AG20443 (cell line): ENCODE measurements at places on chromosomes 12 and 14.

- DNase-seq: no peak
Measured at GRCh38 chr12:69030321-69030720, 97.3 kb upstream of the CPM start.

- no peak for DNase-seq
Measured at GRCh38 chr14:90999299-90999698, 61.1 kb downstream of the RPS6KA5 start.

DNA sequence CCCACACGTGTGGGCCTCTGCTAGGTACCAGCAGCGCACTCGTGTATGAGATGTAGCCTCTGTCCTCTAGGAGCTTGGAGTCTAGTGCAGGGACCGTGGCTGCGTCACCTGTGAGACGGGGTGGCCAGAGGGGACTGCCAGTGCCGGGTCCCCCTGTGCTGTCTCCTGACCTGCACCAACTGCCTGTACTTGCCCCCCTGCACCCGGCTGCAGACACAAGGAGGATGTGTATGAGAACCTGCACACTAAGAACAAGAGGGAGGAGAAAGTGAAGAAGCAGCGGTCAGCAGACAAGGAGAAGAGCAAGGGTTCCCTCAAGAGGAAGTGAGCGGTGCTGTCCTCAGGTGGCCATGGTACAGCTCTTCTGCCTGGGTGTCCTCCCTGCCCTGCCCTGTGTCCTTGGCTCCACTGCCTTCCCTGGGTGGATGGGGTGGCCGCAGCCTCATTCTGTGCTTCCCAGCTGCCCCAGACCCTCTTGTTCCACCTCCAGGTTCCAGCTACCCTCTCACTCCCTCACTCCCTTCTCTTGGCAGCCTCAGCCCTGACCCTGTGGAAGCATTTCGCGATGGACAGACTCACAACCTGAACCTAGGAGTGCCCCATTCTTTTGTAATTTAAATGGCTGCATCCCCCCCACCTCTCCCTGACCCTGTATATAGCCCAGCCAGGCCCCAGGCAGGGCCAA, 9.6 kb downstream of the PTPN6 start:
- DNase-seq: no peak

DNA sequence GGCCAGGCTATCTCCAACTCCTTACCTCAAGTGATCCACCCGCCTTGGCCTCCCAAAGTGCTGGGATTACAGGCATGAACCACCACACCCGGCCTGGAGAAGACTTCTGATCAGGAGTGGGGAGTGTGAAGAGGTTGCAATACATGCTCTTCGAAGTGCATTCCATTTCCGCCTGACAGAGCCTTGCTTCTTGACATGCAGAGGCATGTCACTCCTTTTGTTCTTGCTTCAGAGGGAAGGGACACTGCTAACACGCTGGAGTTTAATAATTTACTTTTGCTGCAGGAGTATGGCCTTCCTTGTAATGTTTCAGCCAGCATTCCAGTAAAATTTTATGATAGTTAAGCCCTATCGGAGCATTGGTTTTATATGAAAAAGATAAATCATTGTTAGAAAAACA, 74.9 kb downstream of the SLC25A47 start:
- no peak for DNase-seq

DNA sequence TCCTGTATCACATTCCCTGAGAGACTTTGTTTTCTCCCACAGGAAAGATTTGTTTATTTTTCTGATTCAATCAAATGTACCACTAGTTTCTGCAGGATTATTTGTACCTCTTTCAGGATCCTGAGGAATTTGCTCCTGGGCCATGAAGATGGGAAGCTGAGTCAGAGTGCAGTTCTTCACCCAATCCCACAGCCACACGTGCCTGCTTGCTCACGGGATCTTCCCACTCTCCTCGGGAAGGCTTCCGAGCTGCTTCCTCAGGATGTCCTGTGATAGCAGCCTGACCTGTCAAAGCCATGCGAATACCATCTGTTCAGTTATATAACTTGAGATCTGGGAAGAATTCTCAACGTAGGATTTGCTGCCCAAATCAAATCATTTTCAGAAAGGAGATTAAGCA, 41.8 kb upstream of the HIF1A start:
- DNase-seq: peak; percentile 74

- DNase-seq: no peak
Measured at GRCh38 chr12:62899568-62900390, 35.2 kb downstream of the PPM1H start.

GRCh38 chr12:121048442-121048841, 9.4 kb upstream of the OASL start:
- DNase-seq: no peak

DNA sequence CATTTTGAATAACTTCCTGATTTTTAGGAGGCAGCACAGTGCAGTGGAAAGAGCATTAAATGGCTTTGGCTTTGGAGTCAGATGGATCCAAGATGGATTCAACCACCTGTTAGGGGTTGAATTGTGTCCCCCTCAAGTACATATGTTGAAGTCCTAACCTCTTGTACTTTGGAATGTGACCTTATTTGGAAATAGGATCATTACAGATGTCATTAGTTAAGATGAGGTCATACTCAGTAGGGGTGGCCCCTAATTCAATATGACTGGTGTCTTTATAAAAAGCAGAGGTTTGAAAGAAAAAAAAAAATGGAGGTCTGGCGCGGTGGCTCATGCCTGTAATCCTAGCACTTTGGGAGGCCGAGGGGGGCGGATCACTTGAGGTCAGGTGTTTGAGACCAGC, 18.8 kb downstream of the ATP5MC2 start:
- no peak for DNase-seq

- DNase-seq: no peak
Measured at GRCh38 chr14:38839694-38840365, 263.2 kb downstream of the SEC23A start.

GRCh38 chr12:89950421-89950820, 241.8 kb upstream of the ATP2B1 start:
- DNase-seq: no peak

DNA sequence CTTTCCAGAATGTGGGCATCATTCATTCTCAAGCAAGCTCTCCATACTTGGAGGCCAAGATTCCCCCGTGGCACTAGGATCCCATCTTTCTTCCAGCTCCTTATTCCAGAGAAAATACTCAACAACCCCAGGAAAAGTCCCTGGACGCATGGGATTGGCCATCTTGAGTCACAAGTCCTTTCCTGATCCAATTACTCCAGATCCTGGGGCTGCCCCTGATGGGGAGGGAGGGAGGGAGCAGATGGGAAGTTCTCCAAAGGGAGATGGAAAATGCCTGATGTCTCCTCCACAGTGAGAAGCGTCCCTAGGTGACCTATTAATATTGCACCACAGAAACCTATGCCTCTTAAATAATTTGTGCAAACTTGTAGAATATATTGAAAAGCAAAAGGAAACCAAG, 12.4 kb upstream of the KCNK13 start:
- DNase-seq: no peak

DNA sequence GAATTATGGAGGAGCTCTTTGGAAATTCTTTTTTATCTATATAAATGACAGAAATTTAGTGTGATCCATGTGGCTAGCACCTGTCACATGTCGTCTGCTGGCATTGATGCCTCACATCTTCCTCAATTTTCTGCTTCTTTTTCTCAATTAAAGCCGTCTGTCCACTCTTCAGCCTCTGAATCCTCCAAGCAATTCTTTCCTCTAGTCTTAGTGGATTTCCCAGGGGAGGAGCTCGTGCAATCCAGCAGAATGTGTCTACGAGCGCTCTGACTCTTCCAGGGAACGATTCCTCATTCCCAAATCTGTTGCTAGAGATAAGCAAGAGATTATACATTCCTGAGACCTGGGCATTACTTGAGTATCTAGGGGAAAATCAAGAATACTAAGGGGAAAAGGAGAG, 176.6 kb downstream of the EMP1 start:
- no peak for DNase-seq

GRCh38 chr14:31802838-31803237, 241.6 kb downstream of the NUBPL start:
- DNase-seq: no peak

DNA sequence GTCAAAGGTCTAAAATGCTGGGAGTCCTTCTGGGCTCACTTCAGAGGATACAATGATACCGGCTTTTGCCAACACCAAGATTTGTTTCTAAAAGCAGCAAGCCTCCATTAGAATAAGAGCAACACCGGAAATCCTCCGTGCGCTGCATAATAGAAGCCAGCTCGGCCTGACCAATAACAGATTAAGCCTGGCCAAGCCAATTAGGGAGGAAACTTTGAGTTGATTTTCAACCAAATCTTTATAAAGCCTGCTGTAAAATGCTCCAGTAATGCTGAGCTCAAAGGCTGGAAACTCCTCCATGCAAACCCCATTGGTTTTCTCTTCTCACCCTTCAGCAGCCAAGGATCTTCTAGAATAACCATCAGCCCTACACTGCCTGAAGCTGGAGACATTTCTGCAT, 150.1 kb downstream of the NTF3 start:
- DNase-seq: no peak

DNA sequence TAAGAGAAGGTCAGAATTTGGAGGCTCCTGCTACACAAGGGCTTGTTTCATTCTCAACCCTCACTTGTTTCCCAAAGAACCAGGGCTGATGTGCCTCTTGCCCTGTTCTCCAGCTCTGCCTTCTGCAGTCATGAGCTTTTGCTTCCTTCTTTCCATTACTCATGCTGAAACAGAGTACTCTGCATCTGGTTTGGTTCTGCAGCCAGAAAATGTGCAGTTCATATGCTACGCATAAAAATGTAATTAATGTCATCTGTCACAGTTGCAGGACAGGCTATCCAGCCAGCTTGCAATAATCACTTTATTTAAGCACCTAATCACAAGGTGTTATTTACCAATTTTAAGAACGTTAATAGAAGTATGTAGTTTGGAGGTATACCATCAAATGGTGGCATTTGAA, 150.2 kb downstream of the SRGAP1 start:
- peak; percentile 58 for DNase-seq

DNA sequence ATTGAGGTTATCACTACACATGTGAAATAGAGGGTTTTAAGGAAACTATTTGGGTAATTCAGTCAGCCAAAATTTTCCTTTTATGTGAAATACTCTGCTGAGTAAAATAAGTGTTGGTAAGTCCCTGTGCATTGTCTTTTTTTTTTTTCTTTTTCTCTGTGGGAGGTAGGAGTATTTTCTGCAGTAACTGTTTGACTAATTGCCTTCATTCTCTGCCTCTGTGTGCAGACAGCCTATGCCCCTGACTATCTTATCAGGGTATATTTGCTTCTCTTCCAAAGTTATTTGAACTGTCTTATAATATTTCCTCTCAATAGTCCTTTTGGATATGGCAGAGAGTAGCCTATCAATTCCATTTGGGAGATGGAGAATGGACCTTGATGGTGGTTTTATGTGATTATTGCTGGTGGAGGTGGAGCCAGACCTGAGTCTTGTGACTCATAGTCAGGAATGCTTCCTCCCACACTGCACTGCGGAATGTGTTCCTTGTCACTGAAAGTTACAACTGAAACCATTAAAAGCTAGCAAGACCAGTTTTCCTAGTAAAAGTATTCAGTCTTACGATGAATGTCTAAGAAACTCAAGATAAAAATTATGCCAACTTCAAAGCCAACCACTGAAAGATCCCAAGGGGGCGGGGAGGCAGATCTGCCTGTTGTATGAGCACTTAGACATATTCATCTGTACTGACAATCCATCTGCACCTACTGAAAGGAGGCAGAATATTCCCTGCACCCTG, 40.9 kb upstream of the STXBP6 start:
- peak; percentile 56 for DNase-seq

DNA sequence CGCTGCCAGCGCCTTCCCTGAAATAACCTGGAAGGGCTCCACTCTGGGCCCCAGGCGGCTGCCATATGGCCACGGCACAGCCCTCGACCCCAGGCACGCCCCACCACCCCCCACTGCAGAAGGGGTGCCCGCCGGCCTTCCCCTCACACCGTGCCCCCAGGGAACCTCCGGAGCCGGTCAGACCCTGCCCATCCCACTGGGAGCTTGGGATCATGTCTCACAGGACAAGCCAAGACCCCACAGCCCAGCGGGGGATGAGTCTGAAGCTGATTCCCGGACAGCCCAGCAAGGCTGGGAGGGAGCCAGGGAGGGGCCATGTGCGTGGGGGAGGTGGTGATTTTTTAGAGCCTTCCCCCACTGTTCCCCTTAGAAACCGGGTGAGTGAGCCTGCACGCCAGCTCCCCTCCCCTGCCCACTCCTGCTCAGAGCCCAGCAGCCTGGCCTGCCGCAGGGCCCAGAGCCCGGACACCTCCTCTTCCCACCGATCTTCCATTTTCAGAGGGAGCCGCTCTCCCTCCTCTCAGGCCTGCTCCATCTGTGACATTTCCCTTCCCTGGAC, 1.4 kb downstream of the RIMBP2 start:
- no peak for DNase-seq

DNA sequence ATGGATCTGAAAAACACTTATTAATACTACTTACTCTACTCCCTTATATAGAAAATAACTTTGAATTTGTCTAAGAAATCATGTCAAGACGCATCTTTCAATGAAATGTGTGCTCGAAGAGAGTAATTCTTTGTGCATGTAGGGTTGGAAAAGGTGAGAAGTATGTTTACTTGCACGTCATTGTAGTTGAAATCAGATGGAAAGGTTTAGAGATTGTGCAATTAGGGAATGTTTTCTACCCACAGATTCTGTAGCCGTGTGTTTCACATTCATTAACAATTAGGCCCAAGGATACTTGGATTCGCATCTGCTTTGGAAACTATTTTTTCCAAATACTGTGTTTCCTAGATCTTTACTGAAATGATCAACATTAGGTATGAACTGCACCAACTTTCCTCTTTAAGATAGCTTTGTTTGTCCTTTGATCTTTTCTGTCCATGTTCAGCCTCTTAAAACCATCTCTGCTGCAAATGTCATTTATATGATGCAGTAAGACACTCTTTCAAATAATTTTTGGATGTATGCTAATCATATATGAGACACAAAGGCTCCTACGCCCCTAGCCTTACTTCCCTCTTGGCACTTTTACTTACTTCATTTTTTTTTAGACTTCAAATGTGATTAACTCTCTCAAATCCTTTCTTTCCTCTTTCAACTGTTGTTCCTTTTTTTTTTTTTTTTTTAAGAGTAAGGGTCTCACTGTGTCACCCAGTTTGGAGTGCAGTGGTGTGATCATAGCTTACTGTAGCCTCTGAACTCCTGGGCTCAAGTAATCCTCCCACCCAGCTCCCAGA, 58.0 kb upstream of the PSMA6 start:
- DNase-seq: peak; percentile 30

DNA sequence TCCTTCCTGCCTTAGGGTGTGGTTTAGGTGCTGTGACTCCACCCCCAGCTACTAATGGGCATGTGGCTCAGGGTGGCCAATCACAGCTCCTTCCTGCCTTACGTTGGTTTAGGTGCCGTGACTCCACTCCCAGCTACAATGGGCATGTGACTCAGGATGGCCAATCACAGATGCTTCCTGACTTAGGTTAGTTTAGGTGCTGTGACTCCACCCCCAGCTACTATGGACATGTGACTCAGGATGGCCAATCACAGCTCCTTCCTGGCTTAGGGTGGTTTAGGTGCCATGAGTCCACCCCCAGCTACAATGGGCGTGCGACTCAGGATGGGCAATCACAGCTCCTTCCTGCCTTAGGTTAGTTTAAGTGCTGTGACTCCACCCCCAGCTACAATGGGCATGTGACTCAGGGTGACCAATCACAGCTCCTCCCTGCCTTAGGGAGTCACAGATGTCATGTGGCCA, 163.9 kb downstream of the TBX5 start:
- DNase-seq: no peak

GRCh38 chr14:101518611-101519473, 42.5 kb upstream of the DIO3 start:
- DNase-seq: no peak
